ENCODE measurements at places on chromosomes 4 and X.

GRCh38 chrX:106976416-106976815, 23.6 kb downstream of the MORC4 start:
- DNase-seq: no peak

DNA sequence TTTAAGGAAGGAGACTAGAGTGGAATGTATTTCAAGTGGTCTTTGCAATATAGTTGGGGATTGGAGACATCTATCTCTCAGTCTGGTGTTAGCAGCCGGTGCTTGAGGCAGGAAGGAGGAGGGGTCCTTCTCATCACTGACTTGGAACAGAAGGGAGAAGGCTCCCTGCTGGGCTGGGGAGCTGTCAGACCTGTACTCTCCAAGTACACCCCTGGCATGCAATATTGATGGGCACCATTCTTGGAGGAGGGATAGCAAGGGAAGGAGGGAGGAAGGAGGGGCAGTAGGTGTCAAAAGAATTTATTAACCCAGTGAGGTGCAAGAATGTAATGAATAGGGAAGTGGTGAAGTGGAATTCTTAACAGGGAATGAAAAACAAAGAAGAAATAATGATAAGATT, 338.8 kb downstream of the UNC5C start:
- no peak for DNase-seq

- no peak for DNase-seq
These were observed 393.8 kb upstream of the GRID2 start for GRCh38 chr4:91909963-91910362.

DNA sequence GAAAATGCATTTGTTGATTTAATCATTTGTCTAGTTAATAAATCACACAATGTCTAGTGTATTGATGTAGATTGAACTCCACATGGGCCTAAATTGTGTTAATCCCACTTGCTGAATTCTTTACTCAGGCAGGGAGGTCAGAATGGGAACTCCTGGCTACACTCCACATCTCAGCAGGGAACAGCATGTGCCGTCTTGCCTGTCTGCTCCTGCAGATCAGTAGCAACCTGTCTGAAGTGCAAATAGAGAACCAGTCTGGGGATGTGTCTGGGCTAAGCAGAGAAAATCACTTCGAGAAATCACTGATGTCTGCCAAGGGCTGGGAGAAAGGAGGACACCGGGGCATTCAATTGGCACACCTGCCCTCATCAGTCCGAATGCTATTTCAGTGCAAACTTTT, 16.5 kb upstream of the MXRA5 start:
- no peak for DNase-seq

GRCh38 chr4:7674706-7675105, 240.0 kb upstream of the PSAPL1 start:
- no peak for DNase-seq

DNA sequence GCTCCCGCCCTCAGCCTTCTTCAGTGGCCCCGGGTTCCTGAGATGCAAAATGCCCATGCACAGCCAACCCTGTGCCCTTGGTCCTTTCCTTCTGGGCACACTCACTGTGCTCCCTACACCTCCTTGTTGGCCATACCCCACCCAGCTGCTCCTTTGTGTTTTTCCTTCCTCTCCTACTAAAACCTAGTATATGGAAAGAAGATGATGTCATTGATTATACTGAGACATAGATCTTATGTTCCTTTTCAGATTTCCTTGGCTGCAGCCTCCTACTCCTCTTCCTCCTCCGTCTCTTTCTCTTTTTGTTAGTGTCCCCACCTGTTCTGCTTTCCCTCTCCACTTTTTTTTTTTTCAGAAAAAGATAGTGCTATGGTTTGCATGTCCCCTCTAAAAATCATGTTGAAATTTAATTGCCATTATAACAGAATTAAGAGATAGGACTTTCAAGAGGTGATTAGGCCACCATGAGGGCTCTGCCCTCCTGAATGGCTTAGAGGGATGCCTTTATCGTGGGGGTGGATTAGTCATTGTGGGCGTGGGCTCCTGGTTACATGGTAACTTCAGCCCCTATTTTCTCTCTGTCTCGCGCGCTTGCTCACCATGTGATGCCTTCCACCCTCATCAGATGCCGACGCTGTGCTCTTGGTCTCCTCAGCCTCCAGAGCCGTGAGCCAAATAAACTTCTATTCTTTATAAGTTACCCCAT, 254.9 kb upstream of the GATB start:
- no peak for DNase-seq

GRCh38 chrX:20352935-20353336, 86.2 kb upstream of the RPS6KA3 start:
- no peak for DNase-seq

GRCh38 chrX:34426334-34426733, 230.8 kb downstream of the TMEM47 start:
- no peak for DNase-seq

GRCh38 chr4:85617202-85617601, 142.3 kb downstream of the ARHGAP24 start:
- DNase-seq: no peak

DNA sequence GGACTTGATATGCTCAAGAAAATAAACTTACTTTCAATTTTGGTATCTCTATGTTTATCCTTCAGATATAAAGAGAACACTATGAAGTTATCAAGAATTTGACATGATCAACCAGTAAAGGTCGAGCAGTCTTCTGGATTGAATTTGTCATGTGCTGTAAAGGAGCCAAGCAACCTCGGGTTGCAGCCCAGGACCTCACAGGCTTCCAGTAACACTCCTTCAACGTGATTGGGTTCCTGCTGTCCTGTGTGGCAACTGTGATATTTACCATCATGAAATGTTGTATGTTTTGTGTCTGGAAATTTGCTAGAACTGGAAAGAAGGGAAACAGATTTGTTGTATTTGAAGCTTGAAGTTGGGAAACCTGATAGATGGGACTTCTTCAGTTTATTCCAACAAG, 52.0 kb upstream of the UGT2B7 start:
- DNase-seq: no peak

- DNase-seq: no peak
These were observed 1.0 kb upstream of the STARD8 start for GRCh38 chrX:68646421-68646820.

DNA sequence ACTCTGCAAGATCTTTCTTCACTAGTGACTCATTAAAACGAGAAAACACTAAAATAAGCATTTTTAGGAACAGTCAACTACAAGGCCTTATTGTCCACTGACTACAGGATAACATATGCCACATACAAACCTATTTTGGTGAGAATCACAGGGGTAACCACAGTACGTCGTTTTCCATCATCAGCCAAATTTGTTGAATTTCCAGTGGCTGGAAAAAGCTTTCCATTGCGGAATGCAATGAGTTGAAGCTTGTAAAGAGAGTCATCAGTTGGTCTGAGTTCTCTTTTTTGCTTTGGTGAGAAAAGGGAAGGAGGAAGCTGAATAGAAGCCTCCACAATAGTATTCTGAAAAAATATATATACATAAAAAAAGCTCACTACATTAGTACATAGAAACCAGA, 102.4 kb downstream of the ADGRA3 start:
- DNase-seq: peak; percentile 22

GRCh38 chr4:127212701-127213100, 420.1 kb upstream of the INTU start:
- DNase-seq: no peak

GRCh38 chr4:30716681-30717207, 3.4 kb upstream of the PCDH7 start:
- no peak for DNase-seq

- DNase-seq: no peak
These were observed 3.6 kb upstream of the KLHL2 start for GRCh38 chr4:165203541-165204461.

DNA sequence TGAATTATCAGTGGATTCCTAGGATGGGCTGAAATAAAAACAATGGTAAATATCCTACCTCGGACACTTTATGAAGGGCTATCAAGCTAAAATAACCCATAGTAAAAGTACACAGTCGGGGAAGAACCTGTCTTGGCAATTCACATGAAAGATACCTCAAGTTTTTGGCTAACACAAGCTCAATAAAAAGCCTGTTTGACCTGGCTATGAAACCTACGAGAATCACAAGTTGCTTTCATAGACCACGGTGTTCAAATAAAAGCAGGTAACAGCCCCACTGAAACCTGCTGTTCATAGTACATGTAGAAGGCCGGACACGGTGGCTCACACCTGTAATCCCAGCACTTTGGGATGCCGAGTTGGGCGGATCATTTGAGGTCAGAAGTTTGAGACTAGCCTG, 12.3 kb downstream of the RLIM start:
- DNase-seq: no peak

DNA sequence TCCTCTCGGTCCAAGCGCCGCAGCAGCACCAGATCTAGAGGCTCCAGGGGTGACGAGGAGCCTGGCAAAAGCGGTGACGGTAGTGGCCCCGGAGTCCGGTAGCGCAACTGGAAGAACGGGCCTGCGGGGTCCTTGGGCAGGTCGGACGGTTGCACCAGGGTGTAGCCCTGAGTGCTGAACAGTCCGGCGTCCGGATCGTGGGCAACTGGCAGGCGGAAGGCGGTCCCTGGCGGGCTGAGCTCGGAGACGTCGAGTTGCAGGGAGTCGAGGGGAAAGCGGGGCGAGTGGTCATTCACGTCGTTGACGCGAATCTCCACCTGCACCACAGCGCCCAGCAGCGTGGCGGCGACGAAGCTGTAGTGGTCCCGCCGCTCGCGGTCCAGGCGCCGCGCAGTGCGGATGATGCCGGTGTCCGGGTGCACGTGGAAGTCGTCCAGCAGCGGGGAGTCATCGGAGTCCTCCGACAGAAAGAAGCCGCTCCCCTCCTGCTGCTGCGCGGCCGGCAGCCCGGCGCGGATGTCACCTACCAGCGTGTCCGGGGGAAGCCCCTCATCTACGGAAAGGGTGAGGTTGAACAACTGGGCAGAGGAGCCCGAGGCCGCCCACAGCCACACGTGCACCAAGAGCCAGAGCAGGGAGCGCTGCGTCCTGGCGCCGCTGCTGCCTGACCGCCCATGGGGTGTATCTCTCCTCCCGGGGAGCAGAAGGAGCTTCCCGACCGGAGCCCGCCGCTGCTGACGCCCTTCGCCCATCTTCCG, 837 bp downstream of the DCHS2 start:
- DNase-seq: no peak

GRCh38 chrX:51798701-51799100, 55.5 kb downstream of the GSPT2 start:
- no peak for DNase-seq

GRCh38 chrX:129706400-129707072, 32.2 kb upstream of the XPNPEP2 start:
- no peak for DNase-seq

DNA sequence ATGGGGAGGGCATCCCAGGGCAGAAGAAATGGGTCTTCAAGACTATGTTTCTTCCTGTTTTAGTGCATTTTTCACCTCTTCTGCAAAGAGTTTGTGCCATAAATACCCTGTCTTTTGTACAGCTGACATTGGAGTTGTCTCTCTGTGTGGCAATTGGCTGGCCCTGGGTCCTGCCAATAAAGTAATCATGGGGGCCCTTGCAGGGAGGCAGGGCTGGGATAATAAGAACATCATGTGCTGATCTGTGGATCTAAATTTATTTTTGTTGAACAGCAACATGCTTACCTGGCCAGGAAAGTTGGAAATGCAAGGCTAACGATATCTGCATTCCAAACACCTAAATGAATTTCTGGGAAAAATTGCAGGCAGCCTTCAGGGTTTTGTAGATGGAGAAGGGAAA, 174.6 kb upstream of the GATB start:
- no peak for DNase-seq

DNA sequence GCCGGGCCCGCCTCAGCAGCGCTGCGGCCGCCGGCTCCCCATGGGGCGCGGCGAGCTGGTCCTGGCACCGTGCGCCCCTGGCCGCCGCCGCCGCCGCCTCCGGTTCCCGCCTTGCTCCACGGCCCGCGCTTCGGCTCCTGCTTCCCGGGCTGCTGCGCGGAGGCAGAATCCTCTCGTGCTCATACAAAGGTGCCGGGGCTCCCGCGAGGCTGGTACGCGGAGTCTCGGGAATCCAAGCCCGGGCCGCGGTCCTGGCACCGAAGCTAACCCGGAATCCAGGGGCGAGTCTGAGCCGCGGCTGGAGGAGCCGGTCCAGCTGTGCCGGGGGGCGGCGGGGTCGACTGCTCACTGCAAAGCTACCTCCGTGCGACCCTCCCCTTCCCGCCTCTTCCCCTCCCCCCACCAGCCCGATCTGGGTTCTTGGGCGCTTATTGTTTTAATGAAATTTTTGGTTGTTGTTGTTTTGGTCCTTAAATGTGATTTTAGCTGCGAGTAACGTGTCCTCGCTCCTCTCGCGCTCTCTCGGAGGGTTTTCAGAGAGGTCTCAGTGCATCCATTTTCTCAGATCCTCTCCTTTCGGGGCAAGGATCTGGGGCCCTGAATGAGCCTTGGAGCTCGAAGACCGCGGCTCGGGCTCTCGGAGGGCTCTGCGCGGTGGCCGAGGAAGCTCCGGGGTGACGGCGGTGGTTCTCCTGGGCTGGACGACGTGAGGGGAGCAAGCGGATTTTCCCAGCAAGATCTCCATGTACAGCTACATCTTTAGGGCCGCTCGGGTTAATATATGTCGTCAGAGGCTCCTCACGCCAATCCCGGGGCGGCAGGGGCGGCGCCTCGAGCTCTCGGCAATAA, at the start of gene HAND2:
HAND2 (minus strand) TSS at position 753 of the 849 bp plus-strand sequence. CDS start 940 bp downstream, outside the sequence.
- DNase-seq: no peak

DNA sequence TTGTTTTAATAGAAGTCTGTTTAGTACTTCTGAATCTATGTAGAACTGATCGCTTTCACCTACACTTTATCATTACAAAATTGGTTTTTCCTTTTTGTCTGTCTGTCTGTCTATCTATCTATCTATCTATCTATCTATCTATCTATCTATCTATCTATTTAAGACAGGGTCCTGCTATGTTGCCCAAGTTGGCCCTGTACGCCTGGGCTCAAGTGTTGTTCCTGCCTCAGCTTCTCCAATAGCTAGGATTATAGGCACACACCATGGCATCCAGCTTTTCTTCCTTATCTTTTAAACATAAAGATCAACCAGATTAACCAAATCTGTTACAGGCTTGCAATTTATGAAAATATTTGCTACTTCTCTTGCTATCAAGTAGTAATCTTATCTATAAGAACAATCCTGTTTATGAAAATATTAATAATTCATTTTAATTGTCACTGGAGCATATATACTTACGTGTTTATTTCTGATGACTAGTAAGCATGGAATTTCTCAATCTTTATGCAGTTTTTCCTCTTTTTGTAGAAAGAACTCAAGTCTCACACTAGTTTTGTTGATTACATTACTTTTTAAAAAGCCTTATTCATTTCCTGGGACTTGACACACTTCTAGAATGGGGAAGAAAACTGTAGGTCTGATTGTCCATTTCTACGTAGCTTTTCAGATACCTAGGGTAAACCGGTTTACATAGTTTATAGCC, 24.5 kb downstream of the KIAA0232 start:
- peak; percentile 92 for DNase-seq

GRCh38 chrX:154436983-154437752, at the start of gene GDI1:
TSS of gene GDI1 (plus strand) at chrX:154437154. CDS start at chrX:154437255, 101 bp downstream.
- no peak for DNase-seq

DNA sequence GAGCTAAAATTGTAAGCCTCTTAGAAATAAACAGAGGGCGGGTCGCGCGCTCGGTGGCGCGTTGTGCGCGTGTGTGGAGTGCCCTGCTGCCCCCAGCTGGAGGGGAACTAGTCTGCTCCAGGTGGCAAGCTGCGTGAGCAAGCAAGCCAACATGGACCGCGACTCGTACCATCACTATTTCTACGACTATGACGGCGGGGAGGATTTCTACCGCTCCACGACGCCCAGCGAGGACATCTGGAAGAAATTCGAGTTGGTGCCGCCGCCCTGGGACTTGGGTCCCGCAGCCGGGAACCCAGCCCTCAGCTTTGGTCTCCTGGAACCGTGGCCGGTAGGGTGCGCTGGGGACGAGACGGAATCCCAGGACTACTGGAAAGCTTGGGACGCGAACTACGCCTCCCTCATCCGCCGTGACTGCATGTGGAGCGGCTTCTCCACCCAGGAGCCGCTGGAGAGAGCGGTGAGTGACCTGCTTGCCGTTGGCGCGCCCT, 66.1 kb downstream of the DNAAF6 start:
- DNase-seq: no peak

GRCh38 chr4:40269133-40269532, 66.0 kb upstream of the CHRNA9 start:
- no peak for DNase-seq
